ENCODE measurements at places on chromosomes 11 and 22.

DNA sequence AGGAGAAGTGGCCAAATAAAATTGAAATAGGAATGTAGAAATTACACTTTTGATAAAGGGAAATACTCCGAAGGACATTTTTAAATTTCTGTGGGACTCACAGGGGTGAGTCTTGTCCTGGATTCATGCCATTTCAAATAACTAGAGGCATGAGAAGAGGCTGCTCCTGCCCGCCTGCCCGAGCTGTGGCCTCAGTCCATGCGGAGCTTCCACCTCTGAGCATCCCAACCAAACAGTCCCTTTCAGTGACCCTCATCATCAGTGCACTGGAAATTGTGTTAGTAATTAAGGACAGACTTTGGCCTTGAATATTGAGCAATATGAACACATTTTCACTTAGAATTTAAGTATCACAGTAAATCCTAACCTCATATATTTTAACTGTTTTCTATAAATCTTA lies 25.6 kb downstream of the GRIA4 start:
- DNase-seq = no peak

- no peak for DNase-seq
Observed at GRCh38 chr11:32658639-32659406, 75.2 kb downstream of the EIF3M start.

DNA sequence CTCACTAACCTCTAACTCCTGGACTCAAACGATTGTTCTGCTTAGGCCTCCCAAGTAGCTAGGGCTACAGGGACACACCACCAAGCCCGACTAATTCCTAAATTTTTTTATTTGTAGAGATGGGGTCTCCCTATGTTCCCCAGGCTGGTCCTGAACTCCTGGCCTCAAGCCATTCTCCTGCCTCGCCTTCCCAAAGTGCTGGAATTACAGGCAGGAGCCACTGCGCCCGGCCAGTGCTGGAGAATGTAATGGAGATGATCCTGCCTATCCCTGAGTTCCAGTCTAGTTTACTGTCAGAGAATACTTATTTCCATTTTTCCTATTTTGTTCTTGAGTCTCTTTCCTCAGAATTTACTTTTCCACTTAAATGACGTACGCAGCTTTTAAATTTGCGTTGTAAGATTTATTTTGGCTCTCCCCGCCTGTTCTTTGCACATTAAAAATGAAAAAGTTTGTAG lies at the start of gene CHEK1:
TSS of gene CHEK1 (plus strand) at position 408 of the 458 bp plus-strand sequence. CDS start 1,606 bp downstream, outside the sequence.
- DNase-seq = no peak

DNA sequence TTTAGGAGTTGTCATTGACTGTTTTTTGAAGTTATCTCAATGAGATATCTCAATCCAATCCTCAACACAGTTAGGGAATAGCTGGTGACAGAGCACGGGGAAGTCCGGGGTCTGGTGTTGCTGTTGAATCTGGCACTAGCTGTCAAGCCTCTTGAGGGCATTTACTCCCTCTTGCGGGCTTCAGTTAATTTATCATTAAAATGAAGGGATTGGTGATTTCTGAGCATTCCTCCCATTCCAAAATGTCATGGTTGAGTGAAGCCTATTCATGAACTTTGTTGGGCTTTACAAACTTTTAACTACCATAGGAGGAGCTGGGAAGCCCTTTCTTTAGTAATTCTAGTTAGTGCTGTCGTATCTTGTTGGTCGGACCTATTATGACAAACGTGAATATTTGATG lies 40.2 kb downstream of the UVRAG start:
- no peak for DNase-seq

DNA sequence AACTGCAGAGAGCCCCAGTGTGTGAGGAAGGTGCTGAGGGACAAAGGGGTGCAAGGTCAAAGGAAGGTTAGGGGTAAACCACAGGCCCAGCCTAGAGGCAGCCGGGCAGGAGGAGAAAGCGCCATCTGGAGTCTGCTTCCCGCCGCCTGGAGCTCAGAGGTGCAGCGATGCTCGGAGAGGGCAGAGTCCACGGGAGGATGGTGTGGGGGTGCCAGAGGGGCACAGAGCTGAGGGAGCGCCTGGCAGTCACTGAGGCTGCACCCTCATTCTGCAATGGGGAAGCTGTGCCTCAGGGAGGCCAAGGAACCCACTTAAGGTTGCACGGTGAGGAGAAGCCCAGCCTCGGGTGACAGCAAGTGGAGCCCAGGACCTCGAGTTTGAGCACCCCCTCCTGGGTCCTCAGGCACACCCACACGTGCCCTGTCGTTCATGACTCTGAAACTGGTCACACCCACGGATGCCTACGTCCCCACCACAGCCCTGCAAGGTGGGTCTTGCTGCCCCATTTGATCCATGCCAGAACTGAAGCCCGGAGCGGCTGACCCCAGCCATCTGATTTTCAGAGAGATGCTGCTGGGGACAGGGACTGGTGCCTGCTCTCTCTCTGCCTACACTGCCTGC lies 1.6 kb downstream of the IL2RB start:
- DNase-seq = no peak

DNA sequence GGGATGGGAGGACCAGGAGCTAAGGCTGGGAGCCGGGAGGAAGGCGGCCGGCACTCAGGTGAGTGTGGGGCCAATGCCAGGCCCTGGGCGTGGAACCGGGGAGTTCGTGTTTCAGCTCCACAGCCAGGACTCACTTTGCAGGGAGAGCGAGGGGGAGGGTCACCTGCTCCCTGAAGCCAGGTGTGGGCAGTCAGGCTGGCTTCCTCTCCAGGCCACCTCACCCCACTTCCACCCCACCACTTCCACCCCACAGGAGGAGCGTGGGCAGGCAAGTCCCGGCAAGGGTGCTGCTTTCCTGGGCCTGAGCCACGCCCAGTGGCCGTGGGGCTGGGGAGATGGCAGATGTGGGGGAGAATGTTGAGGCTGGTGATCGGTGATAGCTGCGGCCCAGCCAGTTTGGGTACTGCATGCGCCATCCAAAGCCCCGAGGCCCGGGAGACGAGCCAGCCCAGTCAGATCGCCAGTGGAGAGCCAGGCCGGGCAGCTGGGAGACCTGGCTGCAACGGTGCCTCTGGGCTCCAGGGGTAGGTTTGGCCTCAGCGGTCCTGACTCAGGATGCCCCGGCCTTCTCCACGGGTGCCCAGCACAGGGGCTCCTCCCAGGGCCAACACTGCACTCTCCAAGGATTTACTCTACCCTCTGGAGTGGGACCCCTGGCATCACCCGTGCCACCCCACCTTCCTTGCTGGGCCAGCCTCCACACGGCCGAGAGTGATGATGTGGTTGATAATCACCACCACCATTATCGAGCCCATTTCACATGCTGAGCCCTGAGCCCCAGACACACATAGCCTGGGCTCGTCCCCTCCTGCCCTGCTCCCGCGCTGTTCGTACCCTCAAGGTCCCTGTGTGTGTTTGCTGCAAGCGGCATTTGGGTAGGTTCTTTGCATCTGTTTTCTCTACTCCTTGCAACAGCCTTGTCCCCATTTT lies 93.8 kb downstream of the WNT7B start:
- DNase-seq = no peak

- no peak for DNase-seq
Observed at GRCh38 chr22:38347944-38348750, 30.9 kb upstream of the CSNK1E start.

- DNase-seq = no peak
Observed at GRCh38 chr11:59416613-59417012, 9.6 kb downstream of the OR5A2 start.

DNA sequence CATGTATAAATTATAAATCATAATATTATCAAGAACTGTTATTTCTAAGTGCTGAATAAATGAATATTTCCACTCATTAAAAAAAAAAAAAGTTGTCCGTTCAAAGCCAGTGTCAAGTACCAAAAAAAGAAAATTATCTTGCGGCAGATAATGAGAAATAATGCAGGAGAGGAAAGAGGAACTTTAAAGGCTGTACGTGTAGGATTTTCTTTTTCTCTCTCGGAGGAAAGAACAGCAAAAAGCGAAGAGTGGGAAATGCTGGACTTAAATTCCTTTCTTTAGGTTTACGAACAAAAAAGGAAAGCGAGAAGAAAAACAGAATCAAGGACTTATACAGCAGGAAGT lies 999 bp upstream of the CCDC83 start:
- no peak for DNase-seq

- DNase-seq = no peak
Observed at GRCh38 chr11:117929142-117929915, at the start of gene TMPRSS13. Gene TMPRSS13 (minus strand): TSS chr11:117929402. CDS start chr11:117929307, 95 bp downstream.

- no peak for DNase-seq
Observed at GRCh38 chr11:134474942-134475341, 62.9 kb upstream of the B3GAT1 start.

- no peak for DNase-seq
Observed at GRCh38 chr22:30116362-30117117, 36.3 kb downstream of the HORMAD2 start.

- DNase-seq = no peak
Observed at GRCh38 chr22:25363474-25363873, 144.0 kb downstream of the CRYBB2 start.

DNA sequence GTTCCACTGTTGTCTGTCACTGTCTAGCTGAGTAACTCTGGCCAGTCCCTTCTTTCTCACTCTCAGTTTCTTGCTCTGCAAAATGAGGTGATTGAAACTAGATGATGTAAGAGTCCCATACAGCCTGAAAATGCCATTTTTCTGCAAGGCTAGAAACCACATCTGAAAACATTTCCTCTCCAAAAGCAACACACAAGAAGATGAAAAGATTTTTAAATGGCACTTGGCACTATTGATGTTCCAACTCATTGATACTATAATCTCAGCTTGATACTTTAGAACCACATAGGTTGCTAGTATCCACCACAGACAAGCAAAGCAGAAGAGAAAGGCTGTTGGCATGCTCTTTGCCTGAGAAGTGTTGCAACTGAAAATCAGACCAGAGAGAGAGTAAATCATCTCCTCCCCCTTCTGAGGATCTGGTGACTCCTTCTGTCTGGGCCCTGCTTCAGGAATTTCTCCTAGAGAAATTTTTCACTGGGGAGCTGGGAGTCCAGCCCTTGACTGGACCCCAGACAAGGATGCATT lies 1217.9 kb downstream of the LRRC4C start:
- no peak for DNase-seq

- no peak for DNase-seq
Observed at GRCh38 chr22:41481925-41482318, 13.0 kb downstream of the ACO2 start.

DNA sequence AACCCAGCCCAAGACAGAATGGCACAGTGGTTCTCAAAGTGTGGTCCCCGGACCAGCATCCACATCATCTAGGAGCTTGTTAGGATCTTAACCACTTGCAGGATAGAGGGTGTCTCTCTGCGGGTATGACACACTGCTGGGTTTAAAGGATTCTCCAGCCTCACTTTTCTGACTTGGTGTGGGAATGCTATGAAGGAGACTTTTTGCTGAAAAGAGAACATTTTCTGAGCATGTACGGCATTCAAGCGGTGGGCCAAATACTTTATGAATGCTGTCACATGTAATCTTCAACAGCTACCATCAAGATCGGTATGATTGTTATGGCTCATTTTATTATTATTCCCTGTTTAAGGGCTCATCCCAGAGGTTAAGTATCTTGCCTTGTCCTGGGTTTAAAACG lies 1.8 kb upstream of the CD82 start:
- no peak for DNase-seq

DNA sequence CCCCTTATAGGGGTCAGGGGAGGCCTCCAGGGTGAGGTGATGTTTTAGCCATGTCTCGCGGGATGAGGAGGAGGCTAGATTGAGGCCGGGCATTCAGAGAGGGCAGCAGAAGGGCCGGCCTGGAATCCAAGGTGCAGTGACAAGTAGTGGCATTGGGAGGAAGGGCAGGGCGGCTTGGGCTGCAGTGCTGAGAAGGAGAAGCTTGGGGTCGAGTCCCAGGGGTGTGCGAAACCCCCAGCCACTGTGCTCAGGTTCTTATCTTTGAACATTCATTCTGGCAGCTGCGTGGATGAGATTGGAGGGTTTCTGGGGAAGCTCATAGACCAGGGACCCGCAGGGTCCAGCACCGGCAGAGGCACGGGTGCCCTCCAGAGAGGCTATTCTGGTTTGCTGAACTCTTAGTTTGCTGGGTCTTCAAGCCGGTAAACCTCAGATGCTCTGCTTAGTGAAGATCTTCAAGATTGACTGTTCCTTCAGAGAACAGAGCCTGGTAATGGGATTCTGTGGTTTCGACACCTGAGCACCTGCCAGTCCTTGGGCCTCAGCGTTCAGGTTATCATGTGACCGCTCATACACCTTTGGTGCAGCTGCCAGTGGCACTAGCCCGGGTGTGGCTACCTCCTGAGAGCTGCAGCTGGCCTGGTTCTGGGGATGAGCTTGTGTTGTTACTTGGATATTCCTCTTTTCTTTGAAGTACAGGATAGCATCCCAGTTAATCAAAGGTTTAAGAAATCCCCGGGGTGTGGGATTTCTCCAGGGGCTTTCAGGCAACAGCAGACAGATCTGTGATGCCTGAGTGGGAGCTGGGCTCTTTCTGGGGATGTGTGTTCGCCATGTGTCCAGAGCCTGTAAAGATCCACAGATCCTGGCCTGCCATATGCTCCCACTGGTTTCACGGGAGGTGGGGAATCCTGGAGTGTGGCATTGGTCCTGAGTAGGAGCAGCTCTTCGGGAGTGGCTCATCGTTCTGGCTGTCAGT lies 152.8 kb downstream of the TBC1D22A start:
- no peak for DNase-seq

GRCh38 chr11:113329725-113330124 lies 15.3 kb downstream of the TTC12 start:
- DNase-seq = no peak

GRCh38 chr11:36711104-36711825 lies 113.2 kb upstream of the RAG2 start:
- no peak for DNase-seq

- DNase-seq = no peak
Observed at GRCh38 chr11:44955015-44955738, 4.5 kb upstream of the TP53I11 start.

DNA sequence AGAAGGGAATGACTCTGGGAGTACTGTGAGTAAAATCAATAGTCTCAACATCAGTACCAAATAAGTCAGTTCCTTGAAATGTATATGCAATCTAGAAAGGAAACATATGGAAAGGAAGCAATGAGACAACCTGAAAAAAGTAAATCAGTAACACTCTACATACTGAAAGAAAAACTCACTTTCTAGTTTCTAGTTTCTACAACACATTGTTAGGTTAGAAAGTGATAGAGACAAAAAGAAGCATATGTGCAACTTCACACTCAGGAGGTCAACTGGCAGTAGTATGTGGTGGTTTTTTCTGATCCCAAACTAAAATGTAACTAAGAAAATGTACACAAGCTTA lies 156.5 kb upstream of the SOX6 start:
- DNase-seq = no peak

DNA sequence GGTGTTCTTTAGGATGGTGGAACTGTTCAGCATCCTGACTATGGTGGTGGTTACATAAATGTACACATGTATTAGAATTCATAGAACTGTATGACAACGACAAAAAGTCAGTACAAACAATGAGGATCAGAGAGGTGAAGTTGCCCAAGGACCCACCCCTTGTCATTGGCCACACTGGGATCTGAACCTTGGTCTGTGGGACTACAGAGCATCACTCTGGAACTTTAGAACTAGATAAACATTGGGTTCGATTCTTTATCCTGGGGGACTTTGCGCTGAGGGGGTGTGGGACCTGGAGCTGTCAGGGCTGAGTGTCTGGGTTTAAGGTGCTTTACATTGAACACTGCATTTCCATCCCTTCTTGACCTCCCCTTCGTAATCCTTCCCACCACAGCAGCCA lies 12.8 kb upstream of the EXT2 start:
- no peak for DNase-seq

GRCh38 chr11:127080735-127081134 lies 80.2 kb upstream of the KIRREL3 start:
- DNase-seq = no peak

- DNase-seq = peak; percentile 33
Observed at GRCh38 chr22:26835929-26836528, 178.6 kb downstream of the MIAT start.

GRCh38 chr11:25317216-25317615 lies 820.4 kb downstream of the LUZP2 start:
- DNase-seq = no peak

- no peak for DNase-seq
Observed at GRCh38 chr11:69321877-69322361, 28.0 kb downstream of the MYEOV start.

All from HCT116 (cell line).